Adipocyte (in vitro differentiated cells): ENCODE measurements at places on chromosomes 1 and 21.

GRCh38 chr1:43592974-43593683, 56.8 kb upstream of the KDM4A start:
- DNase-seq = no peak

DNA sequence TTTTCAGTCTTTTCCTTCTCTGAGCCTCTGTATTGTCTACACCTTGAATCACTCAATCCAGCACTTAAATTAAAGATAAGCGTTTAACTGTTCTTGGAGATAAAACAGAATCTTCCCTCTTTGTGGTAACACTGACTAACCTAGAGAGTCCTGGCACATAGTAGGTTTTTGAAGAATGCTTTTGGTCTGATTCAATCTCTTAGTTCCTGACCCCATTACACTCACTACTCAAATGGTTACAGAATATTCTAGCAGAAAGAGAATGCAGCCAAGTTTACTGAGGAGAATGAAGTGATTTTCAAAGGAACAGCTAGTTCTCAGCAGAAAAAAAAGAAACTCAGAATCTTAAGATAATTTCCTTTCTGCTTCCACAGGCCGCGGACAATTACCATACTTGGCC, 309.2 kb upstream of the PRMT6 start:
- no peak for DNase-seq

DNA sequence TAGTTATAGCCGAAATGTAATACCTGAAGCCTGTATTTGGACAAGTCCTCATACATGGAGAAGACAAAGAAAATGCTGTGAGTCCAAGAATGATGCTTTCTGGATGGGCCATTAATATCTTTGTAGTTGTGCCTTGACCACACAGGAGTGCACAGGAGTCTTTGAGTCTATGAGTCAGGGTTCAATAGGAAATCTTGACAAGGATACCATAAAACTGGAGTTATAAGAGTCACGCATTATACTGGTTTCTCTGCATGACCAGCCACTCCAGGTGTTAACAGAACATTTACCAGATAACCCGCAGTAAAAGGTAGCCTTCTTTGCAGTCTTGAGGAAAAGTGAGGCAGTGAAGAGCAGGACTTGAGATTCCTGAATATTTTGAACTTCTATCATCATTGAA, 464.6 kb upstream of the PKN2 start:
- DNase-seq = no peak

GRCh38 chr1:183003203-183003602, 20.0 kb upstream of the LAMC1 start:
- DNase-seq = no peak

DNA sequence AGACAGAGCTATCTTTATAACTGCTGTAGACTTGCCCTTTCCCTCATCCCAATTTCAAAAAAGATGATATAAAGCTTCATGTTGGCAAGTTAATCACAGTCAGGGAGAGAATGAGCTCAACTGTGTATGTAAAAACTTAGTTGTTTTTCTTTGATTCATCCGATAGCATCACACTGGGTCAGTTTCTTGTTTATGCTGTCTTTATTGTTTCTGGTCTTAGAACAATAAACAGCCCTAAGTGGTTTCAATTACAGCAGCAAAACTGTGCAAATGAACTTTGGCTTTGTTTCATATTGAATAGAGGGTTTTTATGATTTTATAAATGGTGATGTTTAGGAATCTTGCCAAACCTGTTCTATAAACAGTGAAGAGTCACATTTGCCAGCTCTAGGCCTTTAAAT, 423.8 kb upstream of the CXADR start:
- DNase-seq = peak; percentile 51

DNA sequence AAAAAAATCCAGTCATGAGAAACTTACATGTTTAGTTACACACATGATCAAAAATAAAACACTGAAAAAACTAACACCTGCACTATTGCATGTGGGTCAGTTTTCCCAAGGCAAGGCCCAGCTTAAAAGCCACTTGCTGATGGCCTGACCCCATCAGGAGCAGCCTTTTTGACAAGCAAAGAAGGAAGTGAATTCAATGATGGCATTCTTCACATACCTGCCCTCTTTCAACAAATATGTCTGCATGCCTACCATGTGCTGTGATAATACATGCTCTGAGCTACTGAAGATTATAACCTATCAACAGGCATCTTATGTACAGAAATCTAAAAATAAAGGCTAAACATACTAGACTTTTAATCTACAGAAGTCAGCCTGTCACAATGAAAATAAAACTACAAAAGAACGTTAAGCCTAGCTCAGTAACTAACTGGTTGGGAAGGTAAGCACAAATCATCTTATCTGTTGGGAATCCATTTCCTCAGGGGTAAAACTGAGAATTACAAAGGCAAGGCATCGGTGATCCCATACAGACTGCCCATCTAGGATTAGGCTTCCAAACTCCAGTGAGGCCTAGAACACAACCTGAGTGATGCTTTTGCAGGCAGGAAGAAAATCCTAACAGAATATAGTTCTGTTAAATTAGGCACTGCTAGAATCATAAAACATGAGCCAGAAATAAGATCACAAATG, 14.5 kb downstream of the SORT1 start:
- DNase-seq = no peak
